Motor neuron (in vitro differentiated cells): ENCODE measurements at places on chromosomes 16 and 17.
A peak's percentile ranks its signal among the peaks of the same experiment; 100 is the strongest.

DNA sequence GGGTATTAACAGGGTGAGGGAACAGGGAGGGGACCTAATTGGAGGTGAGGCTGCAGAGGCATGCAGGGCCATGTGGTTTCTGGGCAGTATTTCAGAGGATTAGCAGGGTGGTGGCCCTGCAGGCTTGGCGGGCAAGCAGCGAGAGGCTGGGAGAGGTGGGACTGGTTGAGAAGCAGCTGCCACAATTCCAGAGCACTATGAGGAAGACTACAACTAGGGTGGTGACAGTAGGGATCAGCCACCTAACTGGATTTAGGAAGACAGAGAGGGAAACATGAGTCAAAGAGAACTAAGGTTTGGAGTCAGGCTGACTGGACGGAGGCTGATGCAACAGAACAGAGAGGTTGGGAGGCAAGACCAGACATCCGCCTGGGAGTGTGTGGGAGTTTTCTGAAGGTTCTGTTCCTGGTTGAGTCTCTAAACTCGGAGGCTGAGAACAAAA is 12.3 kb downstream of the ALOXE3 start:
- ATAC-seq: no peak

GRCh38 chr16:17063201-17064139 is 407.3 kb downstream of the XYLT1 start:
- ATAC-seq: peak; percentile 72

GRCh38 chr17:77210331-77210730 is 69.6 kb downstream of the SEC14L1 start:
- no peak for ATAC-seq

GRCh38 chr16:11208916-11209665 is 46.9 kb downstream of the SOCS1 start:
- ATAC-seq: no peak

DNA sequence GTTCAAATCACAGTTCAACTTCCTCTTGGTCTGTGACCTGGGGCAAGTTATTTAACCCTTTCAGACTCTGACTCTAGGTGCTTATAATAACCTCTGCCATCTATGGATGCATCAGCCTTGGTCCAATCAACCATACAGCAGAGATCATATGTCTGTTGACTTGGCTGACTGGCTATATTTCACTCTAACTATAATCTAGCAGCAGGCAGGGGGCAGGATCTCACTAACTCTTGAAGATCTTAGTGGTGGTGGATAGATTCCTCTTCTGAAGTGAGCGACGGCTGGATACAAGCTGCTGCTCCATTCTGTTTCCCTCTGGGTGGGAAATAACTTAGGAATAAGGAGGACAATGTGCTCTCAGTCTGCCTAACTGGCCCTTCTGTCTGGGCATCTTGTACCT is 146.6 kb downstream of the SKAP1 start:
- ATAC-seq: peak; percentile 46

- ATAC-seq: peak; percentile 12
Measured at GRCh38 chr16:74455619-74456289, 34.5 kb upstream of the CLEC18B start.
